Dermis blood vessel endothelial cell (primary cell): ENCODE measurements at places on chromosomes 4 and X. TPM values are rescaled to one million over a fixed set of nuclear protein-coding genes. Genes with fewer than 3 reads are reported as not detected.

TMEM156 gene
- total RNA-seq: 0.34 and 0.74 TPM in 2 replicates

ZDHHC15 gene
- under 0.01 TPM in 1 of 2 replicates, not detected in the other for total RNA-seq

CENPVL3 gene
- not detected in 2 replicates for total RNA-seq

TGIF2LX gene
- not detected in 2 replicates for total RNA-seq

PCDH11X gene
- total RNA-seq: not detected in 2 replicates

SPANXA2 gene
- not detected in 2 replicates for total RNA-seq

TSC22D3 gene
- total RNA-seq: 51.6 and 56.3 TPM in 2 replicates

OPRPN gene
- not detected in 2 replicates for total RNA-seq

WAS gene
- 0.09 TPM in 1 of 2 replicates, not detected in the other for total RNA-seq

KLHL4 gene
- total RNA-seq: 65.0 and 99.5 TPM in 2 replicates

SMPX gene
- total RNA-seq: not detected in 2 replicates

GDPD2 gene
- total RNA-seq: 0.17 TPM in 1 of 2 replicates, not detected in the other

PTTG2 gene
- total RNA-seq: 0.51 TPM in 1 of 2 replicates, not detected in the other

BTC gene
- total RNA-seq: 0.17 and 0.28 TPM in 2 replicates

SEC24B gene
- 15.1 and 24.2 TPM in 2 replicates for total RNA-seq

CD38 gene
- total RNA-seq: 9.4 and 22.0 TPM in 2 replicates

GLRA2 gene
- not detected in 2 replicates for total RNA-seq

KCNIP4 gene
- total RNA-seq: not detected in 2 replicates

DNAJB14 gene
- 59.3 and 79.0 TPM in 2 replicates for total RNA-seq

NUDT9 gene
- 20.4 and 21.6 TPM in 2 replicates for total RNA-seq

SPANXB1 gene
- total RNA-seq: not detected in 2 replicates

GK gene
- 1.7 and 3.7 TPM in 2 replicates for total RNA-seq

AR gene
- 1.2 and 2.9 TPM in 2 replicates for total RNA-seq

RNF4 gene
- 79.5 and 85.4 TPM in 2 replicates for total RNA-seq

UVSSA gene
- 6.1 and 6.5 TPM in 2 replicates for total RNA-seq

RHOH gene
- total RNA-seq: 0.17 and 0.65 TPM in 2 replicates

CHRNA9 gene
- not detected in 2 replicates for total RNA-seq

UGT2B11 gene
- not detected in 2 replicates for total RNA-seq

PHOX2B gene
- total RNA-seq: not detected in 2 replicates

TEX13D gene
- not detected in 2 replicates for total RNA-seq

GABRQ gene
- total RNA-seq: not detected in 2 replicates

KLF8 gene
- total RNA-seq: 0.37 and 0.85 TPM in 2 replicates

BANK1 gene
- 0.09 TPM in 1 of 2 replicates, not detected in the other for total RNA-seq

CYP2U1 gene
- total RNA-seq: 7.4 and 7.7 TPM in 2 replicates

CT45A3 gene
- total RNA-seq: not detected in 2 replicates

TLR10 gene
- not detected in 2 replicates for total RNA-seq

BMP2K gene
- total RNA-seq: 95.1 and 138 TPM in 2 replicates

XAGE1B gene
- total RNA-seq: not detected in 2 replicates

LGI2 gene
- total RNA-seq: 0.05 TPM in 1 of 2 replicates, not detected in the other

CCDC149 gene
- 13.3 and 16.9 TPM in 2 replicates for total RNA-seq

GPR82 gene
- total RNA-seq: not detected in 2 replicates

AKAP4 gene
- total RNA-seq: not detected in 2 replicates
